ENCODE measurements at places on chromosomes 4 and X.

DNA sequence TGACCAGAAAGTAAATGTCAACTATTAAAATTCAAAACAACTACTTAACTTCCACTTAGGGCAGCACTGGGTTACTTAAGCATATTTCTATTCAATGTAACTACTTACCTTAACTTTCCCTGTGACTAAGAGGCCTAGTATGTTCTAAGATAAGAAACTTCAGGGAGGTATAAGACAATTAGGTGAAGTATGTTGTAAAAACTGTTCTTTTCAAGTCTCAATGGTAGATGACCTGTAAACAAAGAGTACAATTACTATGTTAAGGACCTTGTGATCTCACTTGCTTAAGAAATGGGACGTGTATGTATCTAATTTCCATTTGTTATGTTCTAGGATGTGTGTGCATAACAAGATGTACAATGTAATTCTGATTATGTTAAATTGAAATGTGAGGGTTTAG is 960.5 kb downstream of the CCSER1 start:
- no peak for DNase-seq

DNA sequence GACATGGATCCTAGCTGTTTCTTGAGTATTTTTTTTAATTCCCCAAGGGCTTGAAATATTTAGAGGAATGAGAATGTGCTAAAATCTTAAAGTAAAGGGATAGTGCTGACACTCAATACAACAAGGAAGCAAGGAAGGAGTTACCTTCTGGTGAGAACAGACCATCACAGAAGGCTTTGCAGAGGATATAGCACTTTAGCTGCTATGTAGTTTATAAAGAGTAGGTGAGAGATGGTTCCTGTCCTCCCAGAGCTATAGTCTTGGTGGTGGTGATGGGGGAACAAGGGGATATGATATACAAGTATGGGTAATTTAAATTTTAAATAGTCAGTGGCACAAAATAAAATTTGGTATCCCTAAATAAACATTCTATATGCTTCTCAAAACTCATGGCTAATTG is 47.6 kb downstream of the MTHFD2L start:
- DNase-seq, result no peak

GRCh38 chrX:45807572-45808425 is 607.1 kb upstream of the DIPK2B start:
- peak; percentile 44 for DNase-seq

GRCh38 chr4:8819473-8820177 is 52.0 kb downstream of the HMX1 start:
- peak; percentile 28 for DNase-seq

DNA sequence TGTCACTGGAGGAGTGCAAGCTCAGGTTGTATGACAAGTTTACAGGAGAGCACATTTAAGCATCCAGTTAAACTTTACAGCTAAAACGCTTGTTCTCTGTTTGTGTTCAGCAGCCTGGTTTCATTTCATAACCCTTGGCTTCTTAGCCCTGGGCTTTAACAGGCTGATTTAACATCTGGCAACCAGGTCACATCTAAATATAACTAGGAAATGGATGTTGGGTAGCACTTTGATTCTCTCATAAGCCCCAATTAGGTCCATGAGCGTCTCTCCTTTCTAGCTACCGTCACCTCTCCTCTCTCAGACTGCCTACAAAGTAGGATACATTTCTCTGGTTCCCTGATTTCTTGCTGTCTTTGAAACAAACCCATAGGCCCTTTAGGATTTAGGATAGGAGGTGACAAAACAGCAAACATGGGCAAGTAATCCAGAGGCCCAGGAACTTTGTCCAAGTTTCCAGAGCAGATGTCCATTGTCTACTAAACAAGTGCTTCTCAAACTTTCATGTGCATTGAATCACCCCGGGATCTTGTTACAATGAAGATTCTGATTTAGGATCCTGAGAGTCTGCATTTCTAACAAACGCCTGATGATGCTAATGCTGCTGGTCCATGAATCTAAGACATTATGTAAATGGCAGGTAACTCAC is 22.5 kb downstream of the OTUD6A start:
- DNase-seq, result no peak

DNA sequence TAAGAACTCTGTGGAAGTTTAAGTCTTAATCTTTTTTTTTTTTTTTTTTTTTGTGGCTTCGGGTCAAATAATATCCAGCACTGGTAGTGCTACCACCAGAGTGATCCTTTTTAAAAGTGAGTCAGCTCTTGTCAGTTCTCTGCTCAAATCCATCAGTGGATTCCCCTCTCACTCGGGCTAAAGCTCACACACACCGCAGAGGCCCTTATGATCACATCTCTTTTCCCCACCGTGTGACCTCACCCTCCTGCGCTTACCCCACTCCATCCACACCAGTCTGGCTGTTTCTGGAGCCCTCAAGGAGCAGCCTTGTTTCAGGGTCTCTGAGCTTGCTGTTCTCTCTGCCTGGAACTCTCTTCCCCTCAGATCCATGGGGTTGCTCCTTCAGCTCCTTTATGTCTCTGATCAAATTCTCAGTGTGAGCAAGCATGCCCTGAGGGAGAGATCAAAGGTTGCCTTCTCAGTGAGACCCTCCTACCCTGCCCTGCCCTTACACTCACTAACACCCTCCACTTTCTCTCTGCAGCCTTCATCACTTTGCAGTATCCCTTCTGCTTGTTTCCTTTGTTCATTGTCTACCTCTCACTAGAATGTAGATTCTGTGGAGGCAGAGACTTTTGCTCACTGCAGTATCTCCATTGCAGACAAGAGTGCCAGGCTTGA is 19.8 kb upstream of the BEND4 start:
- no peak for DNase-seq

GRCh38 chr4:48081196-48081595 is 52.9 kb downstream of the TXK start:
- DNase-seq, result no peak

DNA sequence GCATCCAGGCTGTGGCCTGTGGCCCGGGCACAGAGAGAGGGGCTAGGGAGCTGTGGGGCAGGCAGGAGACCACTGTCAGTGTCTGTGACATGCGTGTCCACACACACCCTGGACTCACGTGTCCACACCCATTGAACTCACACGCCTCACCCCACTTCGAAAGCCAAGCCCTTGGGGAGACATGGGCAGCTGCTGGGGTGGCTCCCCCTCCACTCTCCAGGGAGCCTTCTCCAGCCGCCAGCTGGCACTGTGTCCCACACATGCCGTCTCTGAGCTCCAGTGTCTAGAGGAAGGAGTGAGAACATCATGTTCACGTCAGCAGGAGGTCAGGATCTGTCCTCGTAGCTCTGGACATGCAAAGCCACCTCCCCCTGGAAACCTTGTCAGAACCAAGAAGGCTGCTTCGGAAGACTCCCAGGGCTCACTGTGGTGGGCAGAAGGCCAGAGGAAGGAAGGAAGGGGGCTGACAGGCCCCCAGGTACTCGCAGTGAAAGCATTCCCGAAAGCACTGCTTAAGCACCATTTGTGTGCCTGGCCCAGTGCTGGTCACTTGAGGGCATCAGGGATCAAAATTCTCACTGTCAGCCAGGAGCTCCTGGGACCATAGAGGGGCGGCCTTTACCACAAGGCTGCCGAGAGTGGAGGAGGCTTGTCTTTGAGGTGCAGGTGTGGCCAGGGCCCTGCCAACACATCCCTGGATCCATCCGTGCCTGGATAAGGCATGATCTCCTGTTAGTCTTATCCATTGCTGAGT is 61.4 kb downstream of the HTRA3 start:
- no peak for DNase-seq

- DNase-seq, result no peak
These were observed 128.7 kb upstream of the GALNT7 start for GRCh38 chr4:173039617-173040577.

GRCh38 chrX:41722214-41722613 is 1.8 kb upstream of the GPR82 start:
- DNase-seq, result no peak

DNA sequence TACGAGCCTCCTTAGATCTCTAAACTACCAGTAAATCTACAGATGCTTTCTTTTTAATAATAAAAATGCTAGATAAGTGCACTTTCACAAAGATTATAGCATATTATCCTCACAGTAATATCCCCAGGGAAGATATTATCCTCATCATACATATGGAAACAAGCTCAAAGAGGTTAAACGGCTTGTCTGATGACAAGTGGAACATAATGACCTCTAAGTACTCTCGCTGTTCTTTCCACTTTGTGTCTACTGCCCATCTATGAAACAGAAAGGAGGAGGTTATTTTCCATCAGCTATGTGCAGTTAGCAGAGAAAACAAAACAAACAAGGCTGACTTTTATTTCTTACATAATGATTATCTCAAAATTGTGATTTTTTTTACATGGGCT is 42.8 kb upstream of the PRDM8 start:
- DNase-seq, result no peak

DNA sequence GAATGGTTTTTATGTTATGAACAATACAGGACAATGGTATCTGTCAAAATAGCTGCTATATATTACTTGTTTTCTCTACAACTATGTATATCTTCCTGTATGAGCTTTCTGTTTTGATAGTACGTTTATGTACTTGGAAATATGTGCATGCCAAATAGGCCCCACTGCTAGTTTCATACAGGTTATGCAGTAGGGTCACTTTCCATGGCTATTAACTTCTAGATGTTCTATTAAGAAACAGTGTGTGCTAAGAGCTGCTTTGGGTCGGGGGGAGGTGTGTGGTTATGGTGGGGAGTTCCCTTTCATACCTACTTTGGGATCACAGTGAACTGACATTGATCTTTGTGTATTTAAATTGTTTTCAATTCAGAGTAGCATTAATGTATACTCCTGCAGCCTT is 30.9 kb downstream of the RBPJ start:
- DNase-seq, result no peak

- DNase-seq, result peak; percentile 69
These were observed at the start of gene FLNA for GRCh38 chrX:154374313-154375155. Gene FLNA (minus strand): TSS chrX:154374634. CDS start chrX:154371245, 3,389 bp downstream.

GRCh38 chrX:101551380-101551767 is 1.0 kb downstream of the ARMCX1 start:
- DNase-seq, result no peak

DNA sequence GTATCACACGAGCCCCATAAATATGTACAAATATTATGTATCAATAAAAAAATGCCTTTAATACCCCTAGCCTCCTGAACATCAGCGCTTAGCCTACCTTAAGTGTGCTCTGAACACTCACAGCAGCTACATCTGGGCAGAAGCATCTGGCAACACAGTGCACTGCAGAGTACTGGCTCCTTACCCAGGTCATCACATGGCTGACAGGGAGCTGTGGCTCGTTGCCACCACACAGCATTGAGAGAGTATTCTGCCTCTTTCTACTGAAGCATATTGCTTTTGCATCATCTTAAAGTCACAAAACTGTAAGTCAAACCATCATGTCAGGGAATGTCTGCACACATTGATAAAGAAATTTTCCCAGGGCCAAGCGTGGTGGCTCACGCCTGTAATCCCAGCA is 55.2 kb downstream of the TRIML1 start:
- no peak for DNase-seq

DNA sequence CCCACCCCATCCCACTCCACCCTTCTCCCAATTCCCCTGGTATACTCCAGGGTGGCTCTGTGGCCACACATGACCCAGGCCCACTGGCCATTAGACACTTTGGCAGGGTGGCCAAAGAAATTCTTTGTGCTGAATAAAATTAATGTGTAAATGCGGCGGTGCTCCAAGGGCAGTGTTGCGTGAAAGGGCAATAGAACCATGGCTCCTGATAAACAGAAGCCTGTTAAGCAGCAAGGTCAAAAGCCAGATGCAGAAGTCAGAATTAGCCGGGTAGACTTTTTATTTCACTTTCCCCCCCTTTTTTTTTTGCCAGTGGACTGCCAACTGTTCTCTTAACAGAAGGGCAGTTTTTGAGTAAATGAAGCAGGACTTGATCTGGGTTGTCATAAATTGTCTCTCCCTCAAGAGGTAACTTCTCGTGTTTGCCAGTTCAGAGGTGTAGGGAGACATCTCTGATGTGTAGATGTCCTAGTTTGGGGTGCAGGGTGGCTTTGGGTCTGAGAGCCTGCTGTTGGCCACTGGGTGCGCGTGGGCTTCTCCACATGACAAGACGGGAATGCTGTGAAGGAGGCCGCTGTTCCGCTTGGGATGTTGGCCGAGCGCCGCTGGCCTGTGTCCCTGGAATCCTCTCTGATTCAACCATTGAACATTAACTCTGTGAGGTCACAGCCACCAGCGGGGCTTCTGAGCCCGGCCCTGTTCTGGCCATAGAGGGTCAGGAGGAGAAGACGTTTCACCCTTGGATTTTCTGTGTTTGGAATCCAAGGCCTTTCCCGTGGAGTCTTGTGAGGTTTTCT is 139.5 kb downstream of the TBL1X start:
- DNase-seq, result no peak

DNA sequence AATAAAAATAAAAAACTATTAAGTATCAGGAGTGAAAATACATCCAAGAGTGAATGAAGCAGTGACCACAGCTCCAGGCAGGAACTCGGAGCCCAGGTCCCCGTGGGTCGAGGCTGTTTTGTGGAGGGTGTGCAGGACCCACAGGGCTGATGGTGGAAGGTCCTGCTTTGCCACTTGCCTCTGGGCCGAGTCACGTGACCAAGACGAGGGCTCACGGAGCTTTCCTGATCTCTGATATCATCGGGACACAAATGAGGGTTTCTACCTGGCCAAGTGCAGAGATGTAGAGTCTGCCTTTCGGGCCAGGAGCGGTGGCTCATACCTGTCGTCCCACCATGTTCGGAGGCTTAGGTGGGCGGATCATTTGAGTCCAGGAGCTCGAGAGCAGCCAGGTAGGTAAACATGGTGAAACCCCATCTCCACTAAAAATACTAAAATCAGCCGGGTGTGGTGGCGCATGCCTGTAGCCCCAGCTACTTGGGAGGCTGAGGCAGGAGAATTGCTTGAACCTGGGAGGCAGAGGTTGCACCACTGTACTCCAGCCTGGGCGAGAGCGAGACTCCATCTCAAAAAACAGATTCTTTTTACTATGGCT is 7.2 kb downstream of the SLC25A6 start:
- no peak for DNase-seq

DNA sequence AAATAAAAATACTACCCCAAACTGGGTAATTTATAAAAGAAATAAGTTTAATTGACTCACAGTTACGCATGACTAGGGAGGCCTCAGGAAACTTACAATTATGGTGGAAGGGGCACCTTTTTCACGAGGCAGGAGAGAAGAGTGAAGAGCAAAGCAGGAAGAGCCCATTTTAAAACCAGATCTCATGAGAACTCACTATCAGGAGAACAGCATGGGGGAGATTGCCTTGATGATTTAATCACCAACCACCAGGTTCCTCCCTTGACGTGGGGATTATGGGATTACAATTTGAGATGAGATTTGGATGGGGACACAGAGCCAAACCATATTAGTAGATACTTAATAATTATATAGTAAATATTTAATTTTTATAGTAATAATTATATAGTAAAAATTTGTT is 10.1 kb downstream of the CISD2 start:
- DNase-seq, result no peak

DNA sequence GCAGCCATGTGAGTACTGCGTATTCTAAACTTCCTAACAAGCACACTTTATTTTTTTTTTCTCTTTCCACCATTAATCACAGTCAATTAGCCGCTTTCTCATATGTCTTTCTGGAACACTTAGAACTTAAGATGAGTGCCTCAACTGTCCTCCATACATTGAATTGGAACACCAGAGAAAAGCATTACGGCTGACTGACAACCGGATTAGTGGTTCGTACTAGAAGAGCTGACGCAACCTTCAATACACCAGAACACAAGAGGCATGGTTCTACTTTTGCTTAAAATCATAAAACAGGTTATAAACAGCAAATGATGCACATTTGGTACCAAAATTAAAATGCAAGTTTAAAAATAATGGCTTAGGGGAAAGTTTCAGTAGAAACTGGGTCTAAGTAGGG is 3.3 kb downstream of the TMEM47 start:
- DNase-seq, result no peak

GRCh38 chr4:14092741-14093140 is 465.2 kb upstream of the BOD1L1 start:
- no peak for DNase-seq

- peak; percentile 20 for DNase-seq
These were observed 48.0 kb upstream of the LAS1L start for GRCh38 chrX:65582450-65583082.

All from GM23338 (cell line).